ENCODE measurements at places on chromosomes 16 and 17.

GRCh38 chr16:54280751-54281150 lies 5.8 kb downstream of the IRX3 start:
- peak; percentile 43 for DNase-seq

- no peak for DNase-seq
Measured at GRCh38 chr17:9298135-9298534, 276.8 kb downstream of the NTN1 start.

DNA sequence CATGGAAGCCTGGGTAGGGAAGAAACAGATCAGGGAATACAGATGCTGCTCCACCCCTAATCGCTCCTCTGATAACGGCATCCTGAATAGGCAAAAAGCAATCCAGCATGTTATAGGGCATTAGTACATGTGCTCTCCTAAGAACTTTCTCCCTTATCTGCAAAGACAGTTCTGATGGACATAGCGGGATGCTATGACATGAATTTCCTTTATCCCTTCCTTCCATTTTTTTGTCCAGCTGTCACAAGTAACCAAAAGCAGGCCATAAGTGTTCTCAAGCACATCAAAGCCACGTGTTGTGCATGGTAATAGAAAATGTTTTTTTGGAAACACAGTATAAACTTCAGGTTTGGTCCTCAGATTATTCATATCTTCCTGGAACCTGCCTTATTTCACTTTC lies 141.4 kb upstream of the MON1B start:
- no peak for DNase-seq

- DNase-seq: no peak
Measured at GRCh38 chr17:78725448-78726021, 56.5 kb downstream of the CYTH1 start.

DNA sequence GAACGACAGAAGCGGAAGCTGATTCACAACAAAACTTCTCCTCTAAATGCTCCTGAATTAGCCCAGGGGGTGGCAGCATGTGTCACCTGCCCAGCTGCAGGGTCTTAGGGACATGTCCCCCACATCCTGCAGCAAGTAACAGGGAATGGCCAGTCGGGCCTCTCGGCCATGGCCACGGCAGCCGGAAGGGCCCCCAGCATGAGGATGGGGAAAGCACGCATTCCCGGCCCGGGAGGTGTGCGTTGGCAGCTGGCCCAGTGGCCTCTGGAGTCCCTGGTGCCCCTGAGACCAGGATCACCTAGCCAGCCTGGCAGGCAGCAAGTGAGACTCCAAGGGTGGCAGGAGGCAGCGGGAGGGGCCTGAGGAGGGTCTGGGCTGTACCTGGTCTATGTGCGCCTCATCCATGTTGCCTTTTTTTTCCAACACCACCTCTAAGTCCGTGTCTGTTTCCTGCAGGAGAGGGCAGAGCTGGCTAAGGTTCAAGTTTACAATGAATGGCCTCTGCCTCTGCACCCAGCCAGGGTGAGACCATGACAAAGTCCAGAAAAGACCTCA lies 7.0 kb downstream of the KNOP1 start:
- no peak for DNase-seq
